Vagina (tissue), 2 donors: ENCODE measurements at places on chromosomes 1 and 21.

GRCh38 chr1:25519624-25520023, 23.8 kb upstream of the LDLRAP1 start:
- DNase-seq = no peak

GRCh38 chr21:42820616-42821465, 58.5 kb downstream of the WDR4 start:
- DNase-seq = no peak

DNA sequence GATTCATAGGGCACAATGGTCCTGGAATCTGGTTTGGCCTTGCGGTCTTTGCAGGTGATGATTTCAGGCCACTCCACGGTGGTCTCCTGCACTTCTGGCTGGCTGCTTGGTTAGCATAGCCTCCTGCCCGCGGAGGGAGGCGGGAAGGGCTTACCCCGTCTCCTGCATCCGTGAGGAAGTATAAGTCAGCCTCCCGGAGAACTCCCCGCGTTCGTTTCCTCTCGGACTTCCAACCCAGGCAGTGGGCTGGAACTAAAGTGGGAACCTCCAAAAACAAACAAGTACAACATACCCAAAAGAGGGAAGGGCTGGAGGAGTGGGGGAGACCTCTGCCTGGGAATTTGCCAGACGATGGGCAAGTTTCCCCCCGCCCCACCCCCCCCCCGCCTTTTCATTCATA, 939 bp upstream of the CCN1 start:
- no peak for DNase-seq

- DNase-seq = no peak
These were observed 905.7 kb downstream of the PLA2G4A start for GRCh38 chr1:187734427-187734826.

GRCh38 chr1:43366601-43367025, 1.2 kb downstream of the ELOVL1 start:
- DNase-seq = no peak

GRCh38 chr1:26535201-26535600, 5.6 kb downstream of the RPS6KA1 start:
- DNase-seq = no peak

GRCh38 chr1:3644273-3644672, 5.6 kb downstream of the WRAP73 start:
- no peak for DNase-seq

- DNase-seq = no peak
These were observed 162.9 kb upstream of the GJB5 start for GRCh38 chr1:34591751-34592629.

- DNase-seq = no peak
These were observed 69.8 kb downstream of the CR1 start for GRCh38 chr1:207565546-207566468.

GRCh38 chr1:23103001-23103889, 65.4 kb downstream of the LUZP1 start:
- DNase-seq = no peak

DNA sequence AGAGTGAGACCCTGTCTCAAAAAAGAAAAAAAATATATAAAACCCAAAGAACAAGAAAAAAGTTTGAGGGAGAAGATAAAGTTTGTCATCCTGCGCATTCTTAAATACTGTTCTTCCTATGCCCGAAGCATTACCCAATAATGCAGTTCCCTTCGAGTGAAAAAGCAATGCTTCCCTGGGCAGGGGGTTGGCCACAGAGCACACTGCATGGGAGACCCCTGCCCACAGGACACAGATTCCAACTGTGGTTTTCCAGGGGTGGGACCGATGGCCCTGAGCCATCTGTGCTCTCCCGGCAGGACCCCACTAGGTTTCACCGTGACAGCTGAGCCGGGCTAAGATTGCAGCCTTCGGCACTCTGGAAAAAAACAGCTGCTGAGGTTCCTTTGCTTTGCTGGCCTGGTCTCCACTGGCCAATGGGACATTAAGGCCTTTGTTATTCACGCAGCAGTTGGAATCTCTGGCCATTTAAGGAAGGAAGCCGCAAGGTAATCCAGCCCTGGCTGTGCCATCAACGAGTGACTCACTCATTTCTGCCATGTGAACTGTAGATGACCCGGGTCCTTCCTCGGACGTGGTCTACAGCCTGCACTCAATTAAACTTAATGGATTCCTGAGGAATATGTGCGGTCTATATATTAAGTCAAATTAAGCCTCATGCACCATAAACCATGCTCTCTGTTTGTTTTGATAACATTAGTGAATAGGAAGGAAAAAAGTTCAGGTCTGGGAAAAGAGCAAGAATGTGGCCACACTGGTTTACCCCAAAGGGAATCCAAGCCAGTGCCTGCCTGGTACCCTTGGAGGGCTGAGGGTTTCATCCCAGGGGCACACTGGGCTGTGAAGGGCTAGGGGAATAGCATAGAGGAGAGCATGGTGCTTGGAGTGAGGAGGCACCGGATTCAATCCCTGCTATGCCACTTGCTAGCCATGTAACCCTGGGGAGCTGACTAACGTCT, 163.2 kb downstream of the ZBTB18 start:
- DNase-seq = no peak

GRCh38 chr1:207959141-207959825, 48.4 kb upstream of the CD34 start:
- no peak for DNase-seq

DNA sequence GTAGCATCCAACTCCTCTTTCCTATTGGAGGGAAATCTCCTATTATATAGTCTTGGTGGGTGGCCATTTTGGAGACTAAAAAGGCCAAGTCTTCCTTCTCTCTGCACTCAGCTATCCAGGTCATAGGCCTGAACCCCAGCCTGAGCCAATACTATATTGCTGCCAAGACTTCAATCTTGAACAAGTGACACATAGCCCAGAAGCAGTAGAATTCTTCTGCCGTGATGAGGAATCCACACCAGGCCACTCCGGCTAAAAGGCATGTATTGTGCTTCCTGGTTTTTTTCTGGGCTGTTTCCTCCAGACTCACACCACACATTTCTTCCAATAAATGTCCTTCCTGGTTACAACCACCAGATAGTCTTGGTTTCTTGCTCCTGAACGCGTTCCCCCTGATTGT, 43.0 kb downstream of the ATF3 start:
- no peak for DNase-seq

DNA sequence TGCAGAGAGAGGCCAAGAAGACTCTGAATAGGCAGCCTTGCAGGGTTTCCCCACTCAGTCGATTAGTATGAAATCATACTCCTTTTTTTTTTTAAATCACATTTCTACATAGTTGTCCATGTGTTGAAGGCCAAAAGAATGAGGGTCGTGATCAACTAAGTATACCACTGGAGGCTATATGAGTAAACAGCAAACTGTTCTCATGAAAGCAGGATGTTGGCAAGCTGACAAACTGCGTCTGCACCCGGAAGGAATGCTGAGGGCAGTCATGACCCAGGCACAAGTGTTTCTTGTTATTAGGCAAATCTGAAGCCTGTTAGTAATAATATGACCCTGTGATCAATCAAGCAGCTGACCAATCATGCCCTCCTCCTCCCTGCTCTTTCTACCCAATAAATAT, 213.2 kb downstream of the USH2A start:
- DNase-seq = no peak

DNA sequence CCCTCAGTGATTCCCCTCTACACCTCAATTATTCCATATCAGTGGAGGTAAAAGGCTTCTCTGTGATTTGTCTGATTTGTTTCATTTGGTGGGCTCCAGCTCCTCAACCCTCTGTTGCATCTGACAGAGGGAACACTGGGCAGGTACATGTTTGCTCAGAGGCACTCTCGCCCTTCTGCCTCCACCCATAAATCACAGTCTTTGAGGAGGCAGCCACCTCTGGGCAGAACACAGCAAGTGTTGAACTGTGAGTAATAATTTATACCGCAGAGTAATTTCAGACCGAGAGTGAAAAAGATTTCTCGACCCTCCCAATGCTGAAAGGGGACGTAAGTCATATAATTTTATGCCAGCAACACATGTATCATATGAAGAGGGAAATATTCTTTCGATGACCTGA, 330.1 kb upstream of the PBX1 start:
- DNase-seq = no peak

GRCh38 chr1:78401148-78401547, 89.6 kb upstream of the PTGFR start:
- no peak for DNase-seq

GRCh38 chr1:241396747-241397681, 40.0 kb upstream of the RGS7 start:
- no peak for DNase-seq

GRCh38 chr1:42742617-42743316, 2.7 kb upstream of the CLDN19 start:
- DNase-seq = no peak

DNA sequence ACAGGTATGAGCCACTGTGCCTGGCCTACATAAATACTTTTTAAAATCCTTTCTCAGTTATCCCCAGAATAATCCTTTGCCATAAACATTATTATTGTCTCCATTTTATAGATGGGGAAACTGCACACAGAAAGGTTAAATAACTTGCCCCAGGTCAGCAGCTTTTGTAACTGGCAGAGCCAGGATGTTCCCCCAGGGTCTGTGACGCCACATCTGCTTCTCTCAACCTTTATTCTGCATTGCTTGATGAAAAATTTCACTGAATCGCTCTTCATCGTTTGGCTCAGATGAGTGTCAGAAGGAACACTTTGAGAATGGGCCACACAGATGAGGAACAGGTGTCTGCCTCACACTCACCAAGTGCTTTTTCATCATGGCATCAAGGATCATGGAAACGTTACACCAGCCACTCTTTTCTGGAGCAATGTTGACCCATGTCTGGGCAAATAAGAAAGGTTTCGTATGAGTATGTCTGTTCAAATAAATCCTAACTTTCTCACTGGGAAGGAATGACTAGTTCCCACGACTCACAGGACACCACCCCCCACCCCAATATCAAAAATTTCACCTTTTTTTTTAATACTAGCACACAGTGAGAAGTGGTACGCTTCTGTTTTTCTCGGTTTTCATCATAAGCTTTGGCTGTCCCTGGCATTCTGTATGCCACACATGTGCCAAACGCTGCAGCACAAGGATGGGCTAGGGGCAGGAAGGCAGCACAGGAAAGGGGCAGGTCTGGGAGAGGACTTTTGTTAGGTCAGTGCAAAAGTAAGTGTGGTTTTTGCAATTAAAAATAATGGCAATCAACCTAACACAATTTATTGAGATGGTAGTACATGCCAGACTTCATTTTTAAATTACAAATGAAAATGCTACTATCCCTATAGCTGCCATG, 9.0 kb upstream of the PTGFRN start:
- DNase-seq = no peak

- no peak for DNase-seq
These were observed 67.1 kb downstream of the BCAR3 start for GRCh38 chr1:93614541-93614940.

DNA sequence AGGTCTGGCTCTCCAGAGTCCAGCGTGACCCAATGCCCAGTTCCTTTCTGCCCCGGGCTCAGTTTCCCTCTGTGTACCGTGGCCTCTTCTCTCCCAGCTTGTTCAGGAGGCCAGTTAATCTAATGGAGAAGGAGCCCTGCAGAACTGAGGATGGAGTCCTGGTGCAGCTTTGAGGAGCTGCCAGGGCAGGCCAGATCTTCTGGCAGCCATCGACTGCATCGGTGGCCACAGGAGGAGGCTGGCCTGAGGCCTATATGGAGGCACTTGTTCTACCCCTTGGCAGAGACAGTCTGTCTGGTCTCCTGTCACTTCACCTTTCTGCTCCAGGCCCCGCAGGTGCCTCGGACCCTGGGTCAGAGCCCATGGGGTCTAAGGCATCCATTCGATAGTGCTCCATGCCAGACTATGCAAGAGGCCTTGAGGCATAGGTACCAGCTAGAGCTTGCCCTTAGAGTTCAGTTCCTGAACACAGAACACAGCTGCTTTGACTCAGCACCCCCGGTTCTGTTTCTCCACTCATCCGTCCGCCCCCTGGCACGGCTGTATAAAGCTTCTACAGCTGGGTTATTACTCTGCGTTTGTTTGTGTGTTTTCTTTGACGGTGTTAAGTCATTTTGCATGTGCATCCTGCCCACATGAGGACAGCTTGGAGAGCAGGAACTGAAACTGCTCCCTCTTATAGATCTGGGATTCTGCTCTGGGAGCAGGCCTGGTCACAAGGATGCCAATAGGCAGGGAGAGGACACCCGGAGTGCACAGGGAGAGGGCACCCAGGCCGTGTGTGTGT, 18.5 kb upstream of the LRRN2 start:
- no peak for DNase-seq

- no peak for DNase-seq
These were observed 5.5 kb downstream of the IFNLR1 start for GRCh38 chr1:24181619-24182018.

GRCh38 chr1:237390823-237391222, 348.8 kb downstream of the RYR2 start:
- DNase-seq = no peak

DNA sequence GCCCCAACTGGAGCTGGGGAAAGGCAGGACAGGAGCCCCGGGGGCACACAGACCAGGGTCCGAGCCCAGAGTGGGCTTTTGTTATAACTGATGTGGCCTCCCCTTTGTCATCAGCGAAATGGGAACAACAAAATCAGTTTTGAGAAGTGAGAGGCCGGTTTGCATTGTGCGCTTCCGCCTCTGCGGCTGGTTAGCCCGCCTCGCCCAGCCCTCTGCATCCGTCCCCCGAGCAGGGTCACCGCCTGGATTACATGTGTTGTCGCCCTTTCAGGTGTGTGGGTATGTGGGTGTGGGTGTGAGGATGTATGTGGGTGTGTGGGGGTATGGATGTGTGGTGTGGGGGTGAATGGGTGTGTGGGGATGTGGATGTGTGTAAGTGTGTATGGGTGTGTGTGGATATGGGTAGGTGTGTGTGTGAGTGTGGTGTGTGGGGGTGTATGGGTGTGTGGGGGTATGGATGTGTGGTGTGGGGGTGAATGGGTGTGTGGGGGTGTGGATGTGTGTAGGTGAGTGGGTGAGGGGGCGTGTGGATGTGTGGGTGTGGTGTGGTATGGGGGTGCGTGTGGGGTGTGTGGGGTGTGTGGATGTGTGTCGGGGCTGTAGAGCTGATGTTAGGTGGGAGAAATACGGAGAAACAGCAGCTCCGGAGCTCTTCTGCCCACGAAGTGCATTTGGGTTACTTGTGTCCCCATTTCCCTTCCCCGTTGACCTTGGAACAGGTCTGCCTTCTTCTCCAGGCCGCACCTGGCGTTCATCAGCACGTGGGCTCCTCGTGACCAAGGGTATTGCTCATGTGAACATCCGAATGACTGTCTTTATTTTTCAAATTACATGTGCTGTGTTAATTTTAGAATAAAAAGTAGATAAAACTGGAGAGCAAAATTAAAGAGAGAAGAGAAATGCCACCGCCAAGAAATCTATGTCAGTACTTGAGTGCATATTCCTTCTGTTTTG, 67.6 kb downstream of the FHAD1 start:
- no peak for DNase-seq

GRCh38 chr1:236619398-236619797, 15.1 kb upstream of the HEATR1 start:
- no peak for DNase-seq

DNA sequence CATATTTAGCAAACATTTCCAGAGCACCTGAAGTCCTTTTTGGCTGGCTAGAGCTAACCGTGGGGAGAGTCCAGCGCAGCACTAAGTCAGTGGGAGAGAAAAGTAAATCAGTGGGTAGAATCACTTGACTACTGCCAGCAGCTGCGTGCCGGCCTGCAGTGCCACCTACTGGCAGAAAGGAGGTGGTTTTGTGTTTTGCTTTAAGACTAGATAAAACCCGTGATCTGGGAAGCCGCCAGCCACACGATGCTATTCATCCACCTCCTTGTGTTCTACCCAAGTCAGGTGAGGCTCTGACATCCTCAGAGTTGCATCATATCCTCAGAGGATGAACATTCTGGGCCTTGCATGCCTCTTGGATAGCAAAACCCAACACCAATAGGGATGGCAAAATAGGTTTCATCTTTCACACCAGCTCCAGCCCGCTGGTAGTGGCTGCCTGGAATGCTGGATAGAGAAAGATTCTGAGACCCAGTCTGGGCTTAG, 14.1 kb upstream of the HEYL start:
- DNase-seq = no peak

GRCh38 chr21:33971492-33972013, 55.9 kb upstream of the ATP5PO start:
- DNase-seq = peak; percentile 34
